ENCODE measurements at places on chromosomes 2 and 18. TPM values are rescaled to one million over a fixed set of nuclear protein-coding genes. Genes with fewer than 3 reads are reported as not detected.

GRCh38 chr18:35185771-35186170 is 55.1 kb upstream of the ZNF397 start:
- no peaks in the 10 kb centered on the region for H3K36me3 ChIP-seq
- DNase-seq = no peak
- H3K27ac ChIP-seq = no peak overlapping the region
- no peaks in the 10 kb centered on the region for H3K4me1 ChIP-seq
- H3K4me3 ChIP-seq = no peak overlapping the region

DNA sequence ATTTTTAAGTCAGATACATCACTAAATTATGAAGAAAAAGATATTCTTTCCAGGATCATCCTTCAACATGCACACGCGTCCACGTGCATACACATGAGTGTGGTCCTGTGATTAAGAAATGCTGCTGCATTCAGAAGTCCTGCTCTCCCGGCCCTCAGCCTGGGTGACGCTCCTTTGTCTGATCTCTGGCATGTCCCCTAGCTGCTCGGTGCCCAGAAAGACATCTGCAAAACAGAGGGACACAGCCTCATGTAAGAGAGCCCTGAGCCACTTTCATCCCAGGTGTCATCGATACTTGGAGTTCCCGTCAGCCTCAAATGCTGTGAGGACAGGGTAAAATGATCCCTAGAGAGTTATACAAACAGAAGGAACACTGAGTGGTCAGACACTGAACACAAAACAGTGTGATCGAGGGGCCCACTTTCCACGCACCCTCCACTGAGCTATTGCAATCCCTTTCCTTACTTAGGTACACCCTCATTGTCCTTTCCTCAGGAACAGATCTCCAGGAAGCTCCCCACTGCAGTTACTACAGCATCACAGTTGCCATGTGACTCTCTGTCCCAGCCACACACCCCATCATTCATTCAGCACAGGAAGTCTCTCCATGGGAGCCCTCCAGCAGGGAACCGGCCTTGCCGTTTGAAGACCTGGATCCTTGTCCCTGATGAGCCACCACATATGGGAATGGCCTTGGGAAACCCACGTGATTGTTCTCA is 32.1 kb downstream of the CRACDL start:
- no peak overlapping the region for H3K4me3 ChIP-seq
- H3K36me3 ChIP-seq = no peaks in the 10 kb centered on the region
- peaks cover 10% of the 10 kb centered on the region for H3K4me1 ChIP-seq
- no peak for DNase-seq

- no peaks in the 10 kb centered on the region for H3K36me3 ChIP-seq
- no peaks in the 10 kb centered on the region for H3K4me1 ChIP-seq
- H3K27ac ChIP-seq = no peak overlapping the region
- DNase-seq = no peak
- H3K27me3 ChIP-seq = peaks cover 8% of the 10 kb centered on the region
Observed at GRCh38 chr2:103921161-103921560, 932.8 kb upstream of the POU3F3 start.

- no peaks in the 10 kb centered on the region for H3K36me3 ChIP-seq
- H3K27me3 ChIP-seq = no peaks in the 10 kb centered on the region
- DNase-seq = peak; percentile 79
- H3K27ac ChIP-seq = peak overlapping the region; percentile 93
- peaks cover 39% of the 10 kb centered on the region for H3K4me1 ChIP-seq
Observed at GRCh38 chr2:134845719-134846118, 7.3 kb downstream of the ACMSD start.

DNA sequence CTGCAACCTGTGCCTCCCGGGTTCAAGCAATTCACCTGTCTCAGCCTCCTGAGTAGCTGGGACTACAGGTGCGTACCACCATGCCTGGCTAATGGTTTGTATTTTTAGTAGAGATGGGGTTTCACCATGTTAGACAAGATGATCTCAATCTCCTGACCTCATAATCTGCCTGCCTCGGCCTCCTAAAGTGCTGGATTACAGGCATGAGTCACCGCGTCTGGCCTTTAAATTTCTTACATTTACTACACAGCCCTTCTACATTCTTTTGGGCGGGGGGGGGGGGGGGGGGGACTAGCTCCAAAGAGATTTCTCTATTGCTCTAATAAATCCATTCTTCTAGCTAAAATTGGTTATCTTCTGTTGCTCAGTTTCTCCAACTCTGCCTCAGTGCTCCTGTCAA is 964.9 kb upstream of the ACVR2A start:
- no peaks in the 10 kb centered on the region for H3K27me3 ChIP-seq
- peaks cover 2% of the 10 kb centered on the region for H3K4me1 ChIP-seq
- no peak overlapping the region for H3K4me3 ChIP-seq
- H3K27ac ChIP-seq = no peak overlapping the region
- H3K36me3 ChIP-seq = no peaks in the 10 kb centered on the region
- no peak for DNase-seq

- no peak overlapping the region for H3K4me3 ChIP-seq
- no peaks in the 10 kb centered on the region for H3K4me1 ChIP-seq
- no peak overlapping the region for H3K27ac ChIP-seq
Observed at GRCh38 chr2:177812713-177813396, 259.7 kb downstream of the PDE11A start.

GRCh38 chr2:113964436-113964835 is 74.5 kb downstream of the ACTR3 start:
- H3K4me1 ChIP-seq = peaks cover 19% of the 10 kb centered on the region
- peaks cover 2% of the 10 kb centered on the region for H3K36me3 ChIP-seq
- H3K27me3 ChIP-seq = no peaks in the 10 kb centered on the region
- no peak for DNase-seq

GRCh38 chr2:167929484-167929883 is 317.9 kb downstream of the STK39 start:
- H3K4me1 ChIP-seq = 0 out of 2 replicates have a peak, but pooled peaks cover 5% of the 10 kb centered on the region
- H3K27me3 ChIP-seq = peaks cover 29% of the 10 kb centered on the region
- no peak overlapping the region for H3K27ac ChIP-seq

DNA sequence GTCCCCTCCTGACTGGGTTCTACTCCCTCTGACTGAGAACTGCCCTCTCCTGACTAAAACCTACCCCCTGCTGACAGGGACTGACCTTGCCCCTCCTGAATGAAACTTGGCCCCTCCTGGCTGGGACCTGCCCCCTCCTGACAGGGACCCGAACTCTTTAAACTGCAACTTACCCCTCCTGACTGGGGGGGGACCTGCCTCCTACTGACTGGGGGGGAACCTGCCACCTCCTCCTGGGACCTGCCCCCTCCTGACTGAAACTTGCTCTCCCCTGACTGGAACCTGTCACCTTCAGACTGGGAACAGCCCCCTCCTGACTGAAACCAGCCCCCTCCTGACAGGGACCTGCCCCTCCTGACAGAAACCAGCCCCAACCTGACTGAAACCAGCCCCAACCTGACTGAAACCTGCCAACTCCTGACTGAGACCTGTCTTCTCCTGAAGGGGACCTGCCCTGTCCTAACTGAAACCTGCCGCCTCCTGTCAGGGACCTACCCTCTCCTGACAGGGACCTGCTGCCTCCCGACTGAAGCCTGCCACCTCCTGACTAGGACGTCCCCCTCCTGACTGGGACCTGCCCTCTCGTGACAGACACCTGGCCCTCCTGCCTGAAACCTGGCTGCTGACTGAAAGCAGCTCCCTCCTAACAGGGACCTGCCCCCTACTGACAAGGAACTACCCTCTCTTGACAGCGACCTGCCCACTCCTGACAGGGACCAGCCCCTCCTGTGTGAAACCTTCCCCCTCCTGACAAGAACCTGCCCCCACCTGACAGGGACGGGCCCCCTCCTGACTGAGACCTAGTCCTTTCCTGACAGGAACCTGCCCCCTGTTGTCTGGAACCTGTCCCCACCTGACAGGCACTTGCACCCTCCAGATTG is 87.1 kb downstream of the PXDN start:
- peaks cover 49% of the 10 kb centered on the region for H3K36me3 ChIP-seq
- peaks cover 28% of the 10 kb centered on the region for H3K4me1 ChIP-seq
- H3K4me3 ChIP-seq = no peak overlapping the region
- DNase-seq = no peak
- no peak overlapping the region for H3K27ac ChIP-seq

GRCh38 chr2:10504370-10504993 is 56.4 kb upstream of the ODC1 start:
- H3K36me3 ChIP-seq = no peaks in the 10 kb centered on the region
- H3K4me3 ChIP-seq = no peak overlapping the region
- peaks cover 20% of the 10 kb centered on the region for H3K4me1 ChIP-seq
- H3K27ac ChIP-seq = no peak overlapping the region

DNA sequence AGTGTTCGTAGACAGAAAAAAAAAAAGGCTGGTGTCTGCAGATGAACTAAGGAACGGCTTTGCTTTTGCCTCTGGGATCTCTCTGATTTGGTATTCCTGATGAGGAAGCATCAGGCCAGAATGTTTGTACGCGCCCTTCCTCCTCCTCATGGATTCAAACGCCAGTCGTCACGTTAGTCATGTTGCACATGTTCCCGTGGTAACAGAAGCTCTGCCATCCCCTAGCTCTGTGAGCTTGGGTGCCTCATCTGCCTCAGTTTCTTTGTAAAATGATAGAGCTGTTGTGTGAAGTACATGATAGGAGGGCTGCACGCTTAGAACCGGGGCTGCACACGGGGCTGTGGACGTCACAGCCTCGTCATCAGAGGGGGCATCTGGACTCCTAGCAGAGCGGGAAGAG is 47.0 kb downstream of the TSHZ1 start:
- no peaks in the 10 kb centered on the region for H3K36me3 ChIP-seq
- no peak overlapping the region for H3K4me3 ChIP-seq

Gene NPAS2
- 54.8 TPM for total RNA-seq

Gene UGT1A5
- total RNA-seq = not detected

Gene ALLC
- not detected for total RNA-seq

Gene RAB6C
- not detected for total RNA-seq

Gene SRBD1
- 19.8 TPM for total RNA-seq

Gene DDX1
- 62.6 TPM for total RNA-seq
